Tongue (tissue), 3 donors: ENCODE measurements at places on chromosomes 2 and 18. TPM values are rescaled to one million over a fixed set of nuclear protein-coding genes. Genes with fewer than 3 reads are reported as not detected.

OBSL1 gene
- total RNA-seq = 105 TPM

LIPG gene
- total RNA-seq = 2.9 TPM

AQP12A gene
- total RNA-seq = not detected

SLC9A4 gene
- total RNA-seq = 0.10 TPM

MPV17 gene
- total RNA-seq = 34.6 TPM

TCF4 gene
- 301 TPM for total RNA-seq

CCDC178 gene
- not detected for total RNA-seq

MEP1B gene
- 0.10 TPM for total RNA-seq

QPCT gene
- total RNA-seq = 5.6 TPM

SLC9A2 gene
- total RNA-seq = 2.4 TPM

CERS6 gene
- total RNA-seq = 49.6 TPM

ABCG5 gene
- not detected for total RNA-seq

ASB18 gene
- total RNA-seq = 3.5 TPM

CAVIN2 gene
- total RNA-seq = 75.5 TPM
